Activated naive CD8-positive, alpha-beta T cell treated with anti-CD3 and anti-CD28 coated beads, Interleukin-2, amount 50 U/mL, for 24 hours (primary cell): ENCODE measurements at places on chromosomes 7 and 10.
A peak's percentile ranks its signal among the peaks of the same experiment; 100 is the strongest.

DNA sequence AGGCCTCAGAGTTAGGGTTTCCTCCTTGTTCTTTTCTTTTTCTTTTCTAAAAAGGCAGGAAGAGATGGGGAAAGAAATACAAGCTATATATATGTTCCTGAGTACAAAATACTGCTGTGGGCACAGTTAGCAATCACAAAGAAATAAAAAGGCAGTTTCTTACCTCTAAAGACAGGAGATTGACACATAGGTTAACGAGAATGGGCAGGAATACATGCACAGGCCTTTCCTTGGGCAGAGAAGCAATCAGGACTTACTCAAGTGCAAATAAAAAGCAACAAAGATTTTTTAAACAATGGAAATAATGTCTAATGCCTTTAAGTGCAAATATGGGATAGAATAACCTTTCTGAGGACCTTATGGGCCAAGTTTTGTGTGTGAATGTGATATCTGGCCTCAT, 119.5 kb upstream of the AGK start:
- no peak for DNase-seq

GRCh38 chr7:33854801-33855350, 50.5 kb upstream of the BMPER start:
- DNase-seq = no peak

DNA sequence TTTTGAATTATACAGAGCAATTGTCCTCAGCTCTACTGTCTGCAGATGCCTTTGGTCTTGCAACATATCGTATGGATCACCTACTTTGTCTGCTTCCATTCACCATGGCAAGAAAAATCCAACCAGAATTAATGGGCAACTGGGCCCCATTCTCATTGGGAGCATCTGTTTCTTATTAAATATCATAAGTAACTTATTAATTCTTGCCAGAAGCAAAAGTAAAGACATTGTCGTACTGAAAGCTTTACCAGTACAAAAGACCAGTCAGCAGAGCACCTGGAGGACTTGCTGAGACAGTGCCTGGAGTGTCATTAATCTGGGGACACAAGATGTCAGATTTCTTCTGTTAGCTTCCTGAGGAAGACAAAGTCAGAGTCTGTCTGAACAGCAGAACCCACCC, 404.5 kb downstream of the INHBA start:
- DNase-seq = no peak

DNA sequence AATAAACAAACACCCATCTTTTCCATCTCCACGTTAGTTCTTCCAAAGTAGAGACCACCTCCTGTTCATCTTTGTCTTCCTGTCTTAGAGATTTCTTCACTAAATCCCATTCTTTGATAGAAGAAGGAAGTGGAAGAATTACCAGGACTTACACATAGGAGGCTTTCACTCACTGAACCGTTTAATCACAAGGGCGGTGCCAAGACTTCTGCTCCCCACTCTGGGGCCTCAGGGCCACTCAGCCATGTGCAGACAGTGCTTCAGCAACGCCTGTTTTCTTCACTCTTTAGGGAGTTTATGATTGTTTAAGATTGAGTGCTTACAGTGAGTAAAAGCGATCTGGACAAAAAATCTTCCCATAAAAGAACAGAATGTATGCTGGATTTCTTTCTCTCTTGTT, 63.9 kb upstream of the SORCS3 start:
- no peak for DNase-seq

DNA sequence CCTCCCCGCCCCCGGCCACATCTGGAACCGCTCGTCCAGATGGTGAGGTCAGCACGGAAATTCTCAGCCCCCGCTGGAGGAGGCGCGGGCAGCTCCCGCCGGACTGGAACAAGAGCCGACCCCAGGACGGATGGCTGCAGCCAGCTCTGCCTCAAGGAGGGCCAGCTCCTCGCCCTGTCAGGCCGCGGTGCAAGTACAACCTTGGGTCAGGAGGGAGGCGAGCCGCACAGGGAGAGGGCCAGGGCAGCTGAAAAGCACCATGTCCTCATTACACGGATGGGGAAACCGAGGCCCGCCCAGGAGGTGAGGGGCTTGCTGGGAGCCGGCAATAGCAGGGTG, 3.8 kb upstream of the GRIFIN start:
- DNase-seq = no peak

- peak; percentile 26 for DNase-seq
Observed at GRCh38 chr10:71213127-71213621, 804 bp downstream of the UNC5B start.
